ENCODE measurements at places on chromosomes 5 and 9.

GRCh38 chr5:24363789-24364481 is 280.8 kb downstream of the CDH10 start:
- no peak for DNase-seq

DNA sequence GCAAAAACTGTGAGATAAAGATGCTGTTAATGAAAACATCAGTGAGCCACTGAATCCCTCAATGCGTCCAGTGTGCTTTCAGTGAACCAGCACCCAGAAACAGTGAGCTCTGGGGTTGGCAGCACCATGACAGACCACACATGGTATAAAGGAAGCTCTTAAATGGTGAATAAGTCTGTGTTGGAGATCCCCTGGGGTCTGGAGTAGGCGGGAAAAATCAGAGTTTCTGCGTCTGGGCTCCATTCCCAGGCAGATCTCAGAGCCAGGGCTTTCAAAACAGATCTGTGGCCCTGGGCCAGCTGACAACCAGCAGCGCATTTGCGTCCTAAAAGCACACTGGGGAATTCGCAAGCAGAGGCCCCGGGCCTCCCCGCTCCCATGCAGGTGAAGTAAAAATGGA is 233.5 kb downstream of the FRMD3 start:
- no peak for DNase-seq

- DNase-seq = no peak
These were observed 29.3 kb downstream of the CSF1R start for GRCh38 chr5:150057052-150057451.

DNA sequence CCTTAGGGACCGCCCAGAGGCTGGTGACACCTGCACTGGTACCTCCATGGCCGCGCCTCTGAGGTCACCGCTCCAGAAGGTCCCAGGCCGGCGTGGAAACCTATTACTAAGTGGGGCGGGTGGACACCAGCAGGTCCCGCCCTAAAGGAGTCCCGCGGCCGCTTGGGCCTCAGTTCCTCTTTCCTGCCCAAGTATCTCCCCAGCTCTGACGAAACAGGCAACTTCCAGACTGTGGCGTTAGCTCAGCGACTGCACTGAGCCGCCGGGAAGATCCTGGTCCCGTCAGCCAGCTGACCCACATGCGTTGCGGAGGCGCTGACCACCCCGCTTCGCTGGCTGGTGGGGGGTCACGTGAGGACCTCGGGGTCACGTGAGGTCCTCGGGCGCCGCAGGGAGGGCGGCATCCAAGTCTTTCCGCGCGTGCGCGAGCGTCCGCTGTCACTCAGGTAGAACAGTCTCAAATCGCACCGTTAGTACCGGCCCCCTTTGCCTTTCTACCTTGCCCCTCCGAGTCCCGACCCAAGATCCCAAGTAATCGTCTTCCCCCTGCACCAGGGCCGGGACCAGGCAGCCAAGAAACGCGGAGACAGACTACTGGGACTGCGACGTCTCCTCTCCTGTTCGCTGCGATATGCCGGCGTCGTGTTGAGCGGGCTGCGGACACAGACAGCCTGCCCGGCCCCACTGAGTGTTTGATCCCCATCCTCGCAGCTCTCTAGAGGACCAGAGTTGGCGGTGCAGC is 53.7 kb upstream of the KDM4C start:
- DNase-seq = peak; percentile 82

GRCh38 chr9:529731-530130 is 311.8 kb upstream of the DMRT1 start:
- DNase-seq = no peak

GRCh38 chr9:85959955-85960354 is 19.0 kb downstream of the NAA35 start:
- no peak for DNase-seq

GRCh38 chr9:115167175-115167574 is 49.2 kb upstream of the TNC start:
- no peak for DNase-seq

GRCh38 chr9:107833295-107833694 is 343.7 kb upstream of the KLF4 start:
- DNase-seq = no peak

DNA sequence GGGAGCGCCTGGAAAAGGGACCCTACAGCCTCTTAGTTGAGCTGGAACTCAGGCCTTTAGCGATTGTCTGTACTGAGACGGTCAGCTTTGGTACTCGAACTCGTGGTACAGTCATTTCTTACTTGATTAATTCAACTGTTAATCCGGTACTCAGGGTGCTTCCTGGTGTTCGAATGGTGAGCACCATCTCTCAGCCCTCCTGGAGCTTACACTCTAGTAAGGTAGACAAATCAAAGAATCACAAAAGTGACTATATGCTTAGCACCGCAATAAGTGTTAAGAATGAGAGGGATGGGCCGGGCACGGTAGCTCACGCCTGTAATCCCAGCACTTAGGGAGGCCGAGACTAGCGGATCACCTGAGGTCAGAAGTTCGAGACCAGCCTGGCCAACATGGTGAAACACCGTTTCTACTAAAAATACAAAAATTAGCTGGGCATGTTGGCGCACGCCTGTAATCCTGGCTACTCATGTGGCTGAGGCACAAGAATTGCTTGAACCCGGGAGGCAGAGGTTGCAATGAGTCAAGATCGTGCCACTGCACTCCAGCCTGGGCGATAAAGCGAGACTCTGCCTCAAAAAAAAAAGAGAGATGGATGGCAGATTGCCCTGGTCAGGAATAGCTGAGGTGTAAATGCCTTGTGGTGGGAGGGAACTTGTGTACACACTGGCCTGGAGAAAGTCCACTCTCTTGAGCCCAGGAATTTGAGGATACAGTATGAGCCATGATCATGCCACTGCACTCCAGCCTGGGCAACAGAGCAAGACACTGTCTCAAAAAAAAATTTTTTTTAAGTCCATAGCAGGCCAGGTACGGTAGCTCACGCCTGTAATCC is 981 bp downstream of the TCOF1 start:
- DNase-seq = no peak

Data from stimulated activated CD4-positive, alpha-beta T cell treated with anti-CD3 and anti-CD28 coated beads, Interleukin-15, amount 100 ng/mL, for 24 hours (primary cell).